Neural crest cell (in vitro differentiated cells): ENCODE measurements at places on chromosomes 16 and 17.

GRCh38 chr17:69883120-69883519 lies 191.9 kb upstream of the KCNJ16 start:
- no peak for DNase-seq

DNA sequence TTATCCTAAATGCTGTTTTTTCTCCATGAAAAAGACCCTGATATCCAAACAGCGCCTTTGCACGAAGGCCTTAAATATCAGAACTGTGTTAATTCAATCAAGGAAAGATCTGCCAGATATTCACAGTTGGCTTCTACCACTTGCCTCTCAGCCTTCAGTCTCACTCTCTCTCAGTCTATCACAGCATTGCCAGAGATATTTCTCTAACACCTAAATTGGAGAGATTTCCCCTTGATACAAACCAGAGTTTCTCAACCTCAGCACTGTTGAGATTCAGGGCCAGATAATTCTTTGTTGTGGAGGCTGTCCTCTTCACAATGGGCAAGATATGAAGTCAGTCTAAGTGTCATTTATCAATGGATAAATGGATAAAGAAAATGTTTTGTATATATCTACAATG lies 454.1 kb upstream of the MAF start:
- DNase-seq: no peak

DNA sequence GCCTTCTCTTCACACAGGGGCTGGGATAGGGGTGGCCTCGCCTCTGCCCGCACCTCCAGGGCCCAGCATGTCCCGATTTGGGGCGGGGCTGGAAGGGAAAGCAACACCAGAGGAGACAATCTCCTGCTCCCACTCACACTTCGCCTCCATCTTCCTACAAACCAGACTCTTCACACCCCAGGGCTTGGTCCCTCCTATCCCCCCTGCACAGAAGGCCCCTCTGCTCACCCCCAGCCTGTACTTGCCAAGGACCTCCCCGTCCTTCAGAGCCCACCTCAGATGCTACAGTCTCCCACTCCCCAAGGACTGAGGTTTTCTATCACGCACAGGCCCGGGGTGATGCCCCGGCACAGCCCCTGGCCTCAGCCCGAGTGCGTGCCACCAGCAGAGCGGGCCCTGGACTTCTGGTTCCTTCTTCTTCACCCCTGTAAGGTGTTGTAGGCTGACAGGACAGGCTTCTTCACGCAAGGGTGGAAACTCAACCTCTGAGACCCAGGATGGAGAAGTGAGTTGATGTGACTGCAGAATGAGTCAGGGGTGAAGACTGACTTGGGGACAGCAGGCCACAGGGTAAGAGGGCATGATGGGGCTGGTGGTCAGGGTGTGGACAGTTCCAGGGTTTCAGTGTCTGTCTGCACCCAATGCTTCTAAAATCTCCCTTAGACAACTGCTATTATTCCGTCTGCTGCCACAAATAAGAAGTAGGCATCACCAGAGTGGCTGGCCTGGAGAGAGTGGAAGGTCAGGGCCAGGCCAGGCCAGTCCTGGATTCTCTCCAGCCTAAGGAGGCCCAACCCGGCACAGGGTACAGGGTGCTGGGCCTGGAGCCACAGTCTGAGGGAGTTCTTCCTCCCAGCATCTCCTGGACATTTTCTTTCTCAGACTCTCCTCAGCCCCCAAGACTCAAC lies 2.5 kb downstream of the ITGAE start:
- DNase-seq: no peak

DNA sequence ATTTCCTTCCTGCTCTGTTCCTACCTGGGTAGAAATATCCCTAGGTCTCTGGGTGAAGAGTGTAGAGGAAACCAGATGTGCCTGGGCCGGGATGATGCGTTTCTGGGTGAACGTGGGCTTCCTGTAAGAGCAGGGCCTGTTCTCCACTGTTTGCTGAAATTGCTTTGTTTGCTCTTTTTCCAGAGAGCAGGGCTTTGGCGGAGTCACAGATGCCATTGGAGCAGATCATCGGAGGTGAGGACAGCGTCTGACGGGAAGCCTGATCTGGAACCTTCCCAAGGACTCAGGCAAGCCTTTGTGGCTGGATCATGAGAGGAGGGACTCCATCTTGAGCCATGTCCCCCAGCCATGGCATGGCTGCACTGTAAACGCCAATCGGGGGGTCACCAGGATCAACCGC lies 15.4 kb downstream of the DHODH start:
- no peak for DNase-seq

DNA sequence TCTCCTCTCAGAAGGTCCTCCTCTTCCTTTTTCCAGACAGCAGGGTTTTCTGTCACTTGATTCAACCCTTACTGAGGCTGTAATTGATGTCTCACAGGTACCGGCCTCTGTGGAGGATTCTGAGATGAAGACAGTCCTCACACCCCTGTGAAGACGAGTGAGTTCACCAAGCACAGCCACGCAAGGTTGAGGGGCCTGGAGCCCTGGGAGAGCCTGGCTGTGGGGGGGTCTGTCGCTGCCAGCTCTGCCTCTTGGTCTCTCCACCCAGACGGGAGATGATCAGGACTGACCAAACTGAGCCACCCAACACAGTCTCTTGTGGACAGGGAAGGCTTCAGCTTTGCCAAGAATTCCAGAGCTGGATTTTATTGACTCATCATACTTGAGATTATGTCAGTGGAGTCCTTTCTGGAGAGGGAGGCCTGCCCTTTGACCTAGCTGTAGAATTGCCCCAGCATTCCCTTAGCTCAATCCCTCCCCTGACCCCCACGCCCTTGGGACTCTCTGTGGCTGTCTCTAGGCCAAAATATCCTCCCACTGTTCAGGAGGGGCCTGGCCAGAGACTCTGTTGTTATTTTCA lies 51.1 kb upstream of the CRHR1 start:
- no peak for DNase-seq
